ENCODE measurements at places on chromosomes 6 and 20.

DNA sequence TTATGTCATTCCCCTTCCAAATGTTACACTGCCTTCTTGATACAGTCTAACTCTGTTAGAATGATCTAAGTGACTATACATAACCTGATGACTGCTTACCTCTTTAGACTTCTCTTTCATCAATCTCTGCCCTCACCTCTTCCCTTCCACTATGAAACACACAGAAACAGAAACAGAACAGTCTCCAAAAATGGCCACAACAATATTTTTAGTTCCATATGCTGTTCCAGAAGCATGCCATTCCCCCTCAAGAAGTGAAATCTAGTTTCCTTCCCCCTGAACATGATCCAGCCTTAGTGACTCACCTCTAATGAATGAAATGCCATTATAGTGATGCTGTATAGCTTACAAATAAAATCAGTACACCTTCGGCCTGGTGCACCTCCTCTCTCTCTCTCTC lies 229.3 kb upstream of the TENT5A start:
- DNase-seq: peak; percentile 90

DNA sequence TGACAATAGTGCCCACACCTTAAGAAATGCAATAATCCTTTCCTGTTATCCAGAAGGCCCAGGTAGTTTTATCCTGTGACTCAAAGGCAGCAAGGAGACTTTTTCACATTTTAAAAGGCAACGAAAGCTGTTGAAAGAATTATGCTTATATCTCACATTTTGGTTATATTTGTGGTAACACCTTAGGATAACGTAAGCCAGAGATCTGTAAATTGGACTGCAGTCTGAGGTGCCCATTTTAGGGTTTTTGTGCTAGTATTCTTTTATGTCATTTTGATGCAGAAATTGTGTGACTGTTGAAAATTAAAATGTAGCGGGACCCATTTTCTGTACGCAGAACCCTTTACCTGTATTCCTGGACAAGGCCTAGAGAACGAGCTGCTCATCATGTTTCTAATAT lies 24.3 kb upstream of the MTHFD1L start:
- DNase-seq: no peak

DNA sequence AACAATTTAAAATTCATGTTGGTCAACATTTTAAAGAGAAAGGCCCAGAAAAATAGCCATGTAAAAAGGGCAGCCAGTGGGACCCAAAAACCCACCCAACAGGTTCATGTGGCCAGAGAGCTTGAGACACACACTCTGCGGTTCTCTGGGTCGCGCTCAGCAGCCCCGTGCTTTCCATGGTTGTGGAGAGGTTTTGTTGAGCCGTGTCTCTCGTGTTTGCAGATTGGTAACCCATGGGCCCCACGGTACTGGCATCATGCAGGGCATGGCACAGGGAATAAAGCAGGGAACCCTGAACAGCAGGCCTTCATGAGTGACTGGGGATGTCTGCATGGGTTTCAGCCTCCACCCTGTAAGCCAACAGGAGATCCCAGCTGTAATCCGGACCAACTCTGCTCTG lies 127.7 kb upstream of the CST7 start:
- no peak for DNase-seq

GRCh38 chr6:131635384-131636340 lies 1.4 kb upstream of the ENPP3 start:
- no peak for DNase-seq

DNA sequence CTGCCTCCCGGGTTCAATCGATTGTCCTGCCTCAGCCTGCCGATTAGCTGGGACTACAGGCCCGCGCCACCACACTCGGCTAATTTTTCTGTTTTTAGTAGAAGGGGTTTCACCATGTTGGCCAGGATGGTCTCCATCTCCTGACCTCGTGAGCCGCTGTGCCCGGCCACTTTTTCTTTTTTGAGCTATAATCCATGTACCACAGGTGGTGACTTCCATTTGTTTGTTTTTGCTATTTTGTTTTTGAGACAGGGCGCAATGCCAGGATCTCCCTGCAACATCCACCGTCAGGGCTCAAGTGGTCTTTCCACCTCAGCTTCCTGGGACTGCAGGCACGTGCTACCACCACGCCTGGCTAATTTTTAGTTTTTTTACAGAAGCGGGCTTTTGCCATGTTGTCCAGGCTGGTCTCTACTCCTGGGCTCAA lies 8.5 kb downstream of the HSPA1B start:
- no peak for DNase-seq

- DNase-seq: no peak
Measured at GRCh38 chr6:56750686-56751085, 108.0 kb upstream of the DST start.

- peak; percentile 23 for DNase-seq
Measured at GRCh38 chr6:41654151-41654697, 16.0 kb downstream of the MDFI start.

DNA sequence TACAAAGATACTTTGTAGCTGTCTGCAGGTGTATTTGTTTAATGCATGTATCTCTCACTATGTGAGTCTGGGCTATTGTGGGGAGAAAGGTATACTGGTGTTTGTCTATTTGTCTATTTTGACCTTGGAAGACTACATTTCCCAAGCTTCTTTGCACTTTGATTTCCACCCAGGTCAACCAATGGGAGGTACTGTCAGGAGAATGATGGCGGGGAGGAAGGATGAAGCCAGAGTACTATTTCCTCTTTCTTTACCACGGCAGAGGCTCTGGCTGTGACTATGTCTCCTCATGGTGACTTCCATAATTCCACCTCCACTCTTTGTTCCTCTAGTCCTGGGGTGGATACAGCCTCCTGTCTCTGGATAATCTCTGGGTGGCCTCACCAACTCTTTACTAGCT lies 23.1 kb downstream of the LBP start:
- DNase-seq: peak; percentile 11

DNA sequence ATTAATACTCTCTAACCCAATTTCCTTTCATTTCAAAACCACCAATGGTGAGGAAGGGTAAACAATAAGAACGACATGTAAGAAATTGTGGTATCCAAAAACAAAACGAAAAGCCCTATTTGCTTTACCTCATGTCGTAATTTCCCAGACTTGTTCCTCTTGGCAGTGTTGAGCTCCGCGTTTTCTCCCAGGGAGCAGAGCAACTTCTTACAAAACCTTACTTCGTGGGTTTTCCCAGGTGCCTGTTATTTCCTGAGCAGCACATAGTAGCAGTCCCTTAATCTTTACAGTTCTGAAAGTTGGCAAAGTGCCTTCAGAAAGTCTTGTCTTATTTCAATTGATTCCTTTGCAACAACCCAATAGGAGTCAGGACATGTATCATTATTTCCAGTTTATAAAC lies 207.9 kb upstream of the MARCKS start:
- DNase-seq: no peak

DNA sequence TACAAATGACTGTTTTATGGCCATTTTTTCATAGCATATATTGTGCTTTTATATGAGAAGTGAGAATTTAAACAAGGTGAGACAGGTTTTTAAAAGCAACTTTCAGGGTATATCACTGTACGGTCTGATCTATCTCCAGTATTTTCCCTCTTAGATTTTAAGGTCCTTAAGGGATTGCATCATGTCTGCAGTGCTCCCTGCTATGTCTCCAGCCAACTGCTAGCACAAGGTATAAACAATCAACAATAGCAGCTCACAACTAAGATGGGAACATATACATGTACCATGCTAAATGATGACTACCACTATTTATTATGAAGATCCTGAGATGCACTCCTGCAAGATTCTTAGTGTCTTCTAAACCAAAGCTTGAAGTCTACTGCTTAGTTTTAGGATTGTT lies 7.2 kb downstream of the FUCA2 start:
- no peak for DNase-seq

- no peak for DNase-seq
Measured at GRCh38 chr20:23159256-23159946, 73.3 kb upstream of the CD93 start.

DNA sequence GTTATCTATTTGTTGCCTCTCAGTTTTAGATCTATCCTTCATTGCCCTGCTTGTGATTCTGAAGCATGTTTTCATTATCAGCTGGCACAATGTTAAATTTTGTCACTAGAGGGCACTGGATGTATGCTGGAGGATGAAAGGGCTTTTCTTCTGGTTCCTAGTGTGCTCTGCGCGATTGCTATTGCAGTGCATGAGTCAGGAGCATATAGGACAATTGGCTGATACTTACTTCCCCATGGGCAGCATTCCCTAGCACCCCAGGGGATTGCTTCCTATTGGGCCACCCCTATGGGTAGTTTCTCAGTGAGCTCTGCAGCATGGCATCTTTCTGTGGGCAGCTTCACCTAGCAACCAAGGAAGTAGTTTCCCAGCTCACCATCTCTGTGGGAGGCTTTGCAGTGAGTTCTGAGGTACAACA lies 280.3 kb upstream of the SYNCRIP start:
- DNase-seq: peak; percentile 13

DNA sequence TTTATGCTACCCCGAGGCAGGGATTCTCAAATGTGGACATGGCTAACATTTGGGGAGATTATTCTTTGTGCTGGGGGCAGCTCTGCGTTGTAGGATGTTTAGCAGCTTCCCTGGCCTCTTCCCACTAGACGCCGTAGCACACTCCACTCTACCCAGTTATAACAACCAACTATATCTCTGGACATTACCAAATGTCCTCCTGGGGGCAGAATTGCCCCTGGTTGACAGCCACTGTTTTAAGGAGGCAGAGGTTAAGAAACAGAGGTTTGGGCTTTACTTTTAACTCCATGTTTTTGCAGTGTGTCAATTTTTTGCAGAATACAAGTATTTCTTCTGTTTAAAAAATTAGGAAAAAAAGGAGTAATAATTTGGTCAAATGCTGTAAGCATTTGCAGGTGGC lies 56.2 kb upstream of the BMP6 start:
- no peak for DNase-seq

DNA sequence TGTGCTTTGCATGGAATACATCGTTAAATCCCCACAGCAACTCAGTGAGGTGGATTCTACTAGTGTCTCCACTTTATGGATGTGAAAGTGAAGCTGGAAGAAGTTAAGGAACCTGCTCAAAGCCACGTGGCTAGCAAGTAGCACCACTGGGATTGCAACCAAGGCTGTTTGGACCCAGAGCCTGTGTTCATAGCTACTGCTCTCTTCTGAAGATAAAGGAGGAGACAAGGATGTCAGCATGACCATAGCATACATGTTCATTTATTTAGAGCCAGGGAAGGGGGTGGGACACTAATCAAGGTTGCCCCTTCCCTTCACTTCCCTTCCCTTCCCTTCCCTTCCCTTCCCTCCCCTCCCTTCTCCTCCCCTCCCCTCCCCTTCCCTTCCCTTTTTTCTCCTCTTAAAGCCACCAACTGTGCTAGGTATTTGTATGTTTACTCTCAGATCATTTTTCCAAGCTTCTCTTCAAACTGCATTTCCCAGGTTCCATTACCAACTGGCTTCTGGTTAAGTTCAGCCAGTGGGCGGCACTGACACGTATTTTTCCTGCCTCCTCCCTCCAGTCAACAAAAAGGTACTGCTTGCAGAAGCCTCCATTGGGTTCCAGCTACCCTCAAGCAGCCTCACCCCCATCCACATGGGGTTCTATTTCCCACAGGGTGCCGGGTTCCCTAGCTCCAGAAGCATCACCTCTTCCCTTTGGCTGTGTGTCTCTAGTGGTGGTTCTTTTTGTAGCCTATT lies 134.9 kb downstream of the BCAS1 start:
- no peak for DNase-seq

GRCh38 chr20:20083807-20084206 lies 31.5 kb downstream of the CFAP61 start:
- DNase-seq: peak; percentile 16

DNA sequence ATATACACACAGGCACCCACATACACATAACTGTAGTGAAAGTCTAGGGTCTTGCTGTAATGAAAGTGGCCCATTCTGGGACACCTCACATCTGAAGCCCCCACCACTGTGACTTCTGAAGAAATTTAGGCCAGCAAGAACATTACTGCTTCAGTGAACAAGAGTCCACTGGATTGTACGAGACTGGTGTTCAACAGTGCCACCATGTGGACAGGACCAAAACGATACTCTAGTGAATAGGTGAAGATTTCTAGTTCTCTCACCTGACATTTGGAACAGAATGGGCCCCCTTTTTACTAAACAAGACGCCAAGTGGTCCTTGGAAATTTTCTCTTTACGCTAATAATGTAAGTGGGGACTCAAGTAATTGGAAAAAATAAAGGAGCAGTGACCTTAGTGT lies 156.9 kb downstream of the MAFB start:
- DNase-seq: no peak

DNA sequence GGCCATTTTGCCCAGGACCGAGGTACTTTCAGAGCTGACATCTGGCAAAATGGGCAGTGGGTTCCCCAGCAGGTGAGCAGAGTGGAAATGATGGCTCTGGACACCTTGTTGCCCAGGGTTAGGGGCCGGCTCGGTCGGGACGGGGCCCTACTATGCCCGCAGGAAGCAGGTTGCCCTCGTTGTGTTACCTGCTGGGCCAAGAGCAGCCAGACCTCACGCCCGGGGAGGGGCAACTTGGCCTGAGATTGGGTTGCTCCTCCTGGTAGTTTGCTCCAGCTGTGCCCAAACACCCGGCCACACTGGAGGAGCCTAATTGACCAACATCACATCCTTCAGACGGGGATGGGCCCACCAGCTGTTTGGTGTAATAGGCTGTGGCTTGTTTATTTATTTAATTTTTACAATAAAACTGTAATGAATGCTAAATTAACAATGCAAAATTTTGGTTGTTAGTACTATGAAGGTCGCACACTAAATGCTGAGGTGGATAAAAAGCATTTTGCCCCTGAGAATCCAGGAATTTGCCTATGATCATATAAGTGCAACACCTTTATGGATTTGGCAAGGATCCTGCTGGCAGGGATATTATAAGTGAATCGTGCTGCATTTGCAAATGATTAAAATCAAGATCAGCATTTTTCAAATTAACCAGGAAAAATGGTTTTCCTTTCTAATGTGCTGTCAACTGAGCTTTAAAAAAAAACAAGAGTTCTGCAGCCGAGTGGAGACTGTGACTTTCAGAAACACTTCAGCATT lies 26.6 kb upstream of the PCMTD2 start:
- no peak for DNase-seq

- peak; percentile 49 for DNase-seq
Measured at GRCh38 chr6:18126121-18126520, 3.6 kb upstream of the NHLRC1 start.

GRCh38 chr6:140988780-140989179 lies 1143.9 kb upstream of the GJE1 start:
- DNase-seq: no peak

DNA sequence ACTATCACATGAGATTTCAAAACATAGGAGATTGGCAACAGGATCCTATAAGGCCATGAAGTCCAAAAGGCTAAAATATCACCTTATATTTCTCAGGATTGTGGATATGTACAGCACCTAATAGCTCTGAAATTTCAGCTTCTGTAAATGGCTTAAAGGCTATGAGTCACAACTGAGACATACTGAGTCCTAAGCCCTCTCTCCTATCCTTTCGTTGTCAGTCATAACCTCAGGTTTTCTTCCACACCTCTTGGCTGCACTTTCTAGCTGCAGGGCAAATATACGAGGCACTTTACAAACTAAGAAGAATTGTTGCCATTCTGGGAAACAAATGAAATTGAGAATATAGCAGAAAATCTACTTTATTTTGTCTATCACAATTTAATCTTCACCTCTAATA lies 969.9 kb upstream of the EPHA7 start:
- DNase-seq: no peak

All from fibroblast of skin of right biceps (primary cell).